ENCODE measurements at places on chromosomes 7 and 10.

GRCh38 chr10:16745061-16745460 lies 72.2 kb downstream of the RSU1 start:
- no peak for DNase-seq

GRCh38 chr7:38673795-38674194 lies 42.6 kb upstream of the AMPH start:
- no peak for DNase-seq

GRCh38 chr7:22672846-22673680 lies 53.9 kb upstream of the IL6 start:
- DNase-seq: peak; percentile 21

- DNase-seq: no peak
Observed at GRCh38 chr7:128450913-128451312, 4.8 kb upstream of the HILPDA start.
